Non-pigmented ciliary epithelial cell (primary cell): ENCODE measurements at places on chromosomes 1 and 21.

DNA sequence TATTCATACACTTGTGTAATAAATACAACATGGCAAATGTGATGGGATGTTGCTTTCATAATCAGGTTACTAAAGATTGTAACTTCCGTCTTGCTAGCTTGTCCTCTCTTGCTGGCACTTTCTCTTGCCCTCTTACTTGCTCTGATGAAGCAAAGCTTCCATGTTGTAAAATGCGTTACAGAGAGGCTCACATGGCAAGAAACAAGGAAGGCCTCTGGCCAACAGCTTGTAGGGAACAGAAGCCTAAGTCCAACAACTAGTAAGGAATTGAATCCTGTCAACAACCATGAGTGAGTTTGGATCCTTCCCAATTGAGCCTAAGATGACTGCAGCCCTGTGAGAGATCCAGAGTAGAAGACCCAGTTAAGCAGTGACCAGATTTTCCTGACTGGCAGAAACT, 15.4 kb downstream of the TMED5 start:
- DNase-seq = no peak

- DNase-seq = no peak
Observed at GRCh38 chr1:105087506-105087905, 1337.8 kb downstream of the AMY1C start.

DNA sequence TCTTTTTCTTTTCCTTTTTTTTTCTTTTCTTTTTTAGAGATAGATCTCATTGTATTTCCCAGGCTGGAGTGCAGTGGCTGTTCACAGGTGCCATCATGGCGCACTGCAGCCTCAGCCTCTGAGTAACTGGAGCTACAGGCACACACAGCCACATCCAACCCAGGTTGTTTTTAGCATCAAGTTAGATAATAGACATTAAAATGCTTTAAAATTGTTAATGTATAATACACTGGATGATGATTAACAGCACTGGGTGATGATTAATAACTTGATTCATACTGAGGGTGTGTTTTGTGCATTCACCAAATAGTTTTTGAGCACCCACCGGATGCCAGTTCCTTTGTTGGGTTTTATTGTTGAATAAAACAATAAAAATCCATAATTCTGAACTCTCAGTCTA, 75.2 kb downstream of the BEND5 start:
- DNase-seq = no peak

- no peak for DNase-seq
Observed at GRCh38 chr1:3695326-3696217, 43.3 kb downstream of the TP73 start.

DNA sequence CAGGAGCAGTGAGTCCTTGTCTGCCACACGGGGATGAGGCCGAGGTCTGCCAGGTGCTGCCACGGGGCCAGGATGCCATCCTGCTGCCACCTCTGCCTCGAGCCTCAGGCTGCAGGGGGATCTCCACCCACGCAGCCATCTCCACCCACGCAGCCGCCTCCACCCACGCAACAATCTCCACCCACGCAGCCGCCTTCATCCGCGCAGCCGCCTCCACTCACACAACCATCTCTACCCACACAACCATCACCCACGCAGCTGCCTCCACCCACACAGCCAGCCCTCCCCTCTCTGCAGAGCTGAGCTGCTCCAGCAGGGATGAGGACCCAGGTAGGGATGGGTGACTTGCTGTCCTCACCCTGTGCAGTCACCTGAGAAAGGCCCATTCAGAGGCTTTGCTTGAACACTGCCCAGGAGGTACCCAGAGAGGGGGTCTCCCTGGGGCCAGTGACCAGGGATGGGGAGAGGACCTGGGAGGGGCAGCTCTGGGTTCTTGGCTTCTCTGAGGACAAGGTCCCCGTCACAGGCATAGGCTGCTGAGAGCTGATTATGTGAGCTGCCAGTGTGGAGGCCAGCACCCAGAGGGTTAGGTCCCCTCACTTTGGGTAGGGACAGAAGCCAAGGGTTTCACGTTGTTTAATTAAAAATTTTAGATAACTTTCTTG, 46.6 kb upstream of the TTC34 start:
- no peak for DNase-seq

GRCh38 chr1:17355898-17356297, 16.1 kb upstream of the PADI6 start:
- no peak for DNase-seq

DNA sequence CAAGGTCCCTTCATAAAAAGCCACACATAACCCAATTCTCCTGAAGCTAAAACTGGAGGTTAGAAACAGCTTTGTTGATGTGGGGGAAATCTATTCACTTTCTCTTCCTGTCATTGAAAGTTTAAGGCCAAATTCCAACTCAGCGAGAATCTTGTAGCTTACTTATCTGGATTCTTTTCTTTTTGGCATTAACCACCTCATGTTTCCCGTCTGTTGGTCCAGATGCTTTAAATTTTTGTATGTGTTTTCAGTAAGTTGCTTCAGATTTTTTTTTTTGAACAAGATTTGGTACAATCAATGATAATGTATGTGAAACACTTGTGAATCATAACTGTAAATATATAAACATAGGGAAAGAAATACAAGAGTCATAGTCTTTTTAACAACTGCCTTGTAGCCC, 33.7 kb upstream of the NEK7 start:
- DNase-seq = peak; percentile 65

- no peak for DNase-seq
Observed at GRCh38 chr1:103859721-103860120, 110.0 kb downstream of the AMY1C start.

DNA sequence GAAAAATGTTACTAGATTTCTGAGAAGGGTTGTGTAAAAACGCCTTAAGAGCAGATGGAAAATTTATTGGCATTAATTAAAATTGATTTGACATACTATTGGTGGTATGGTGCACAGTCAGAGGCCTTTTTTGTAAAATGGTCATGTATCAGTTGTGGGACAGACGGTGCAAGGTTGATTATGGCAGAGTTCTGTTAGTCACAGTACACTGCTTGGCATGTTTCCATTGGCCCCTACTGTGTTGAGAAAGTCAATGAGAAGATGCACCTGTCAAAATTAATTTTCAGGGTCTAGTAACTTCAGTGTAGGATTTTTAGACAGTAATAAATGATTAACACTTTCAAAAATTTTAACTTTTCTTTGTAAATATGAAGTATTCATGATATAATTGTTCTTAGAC, 4.4 kb downstream of the B3GALT2 start:
- no peak for DNase-seq

- no peak for DNase-seq
Observed at GRCh38 chr1:204983881-204984280, 59.1 kb upstream of the CNTN2 start.

DNA sequence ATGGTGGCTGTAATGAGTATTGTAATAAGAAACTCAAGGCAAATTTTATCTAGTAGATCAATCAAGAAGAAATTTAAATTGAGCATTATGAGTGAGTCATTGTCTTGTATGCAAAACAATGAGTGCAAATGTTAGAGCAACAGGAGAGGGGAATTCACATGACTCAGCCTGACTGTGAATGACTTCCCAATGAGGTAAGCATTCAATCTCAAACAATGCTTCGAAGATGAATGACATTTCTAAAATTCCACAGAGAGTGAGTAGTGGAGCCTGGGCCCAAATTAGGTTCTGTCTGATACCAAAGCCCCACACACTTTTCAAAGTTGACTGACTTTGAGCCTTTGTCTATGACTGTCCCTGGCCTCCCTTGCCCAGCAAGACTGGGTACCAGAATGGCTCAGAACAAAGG, 738.0 kb downstream of the PTPRU start:
- peak; percentile 83 for DNase-seq

- DNase-seq = peak; percentile 14
Observed at GRCh38 chr1:198623752-198624647, 14.8 kb upstream of the PTPRC start.

DNA sequence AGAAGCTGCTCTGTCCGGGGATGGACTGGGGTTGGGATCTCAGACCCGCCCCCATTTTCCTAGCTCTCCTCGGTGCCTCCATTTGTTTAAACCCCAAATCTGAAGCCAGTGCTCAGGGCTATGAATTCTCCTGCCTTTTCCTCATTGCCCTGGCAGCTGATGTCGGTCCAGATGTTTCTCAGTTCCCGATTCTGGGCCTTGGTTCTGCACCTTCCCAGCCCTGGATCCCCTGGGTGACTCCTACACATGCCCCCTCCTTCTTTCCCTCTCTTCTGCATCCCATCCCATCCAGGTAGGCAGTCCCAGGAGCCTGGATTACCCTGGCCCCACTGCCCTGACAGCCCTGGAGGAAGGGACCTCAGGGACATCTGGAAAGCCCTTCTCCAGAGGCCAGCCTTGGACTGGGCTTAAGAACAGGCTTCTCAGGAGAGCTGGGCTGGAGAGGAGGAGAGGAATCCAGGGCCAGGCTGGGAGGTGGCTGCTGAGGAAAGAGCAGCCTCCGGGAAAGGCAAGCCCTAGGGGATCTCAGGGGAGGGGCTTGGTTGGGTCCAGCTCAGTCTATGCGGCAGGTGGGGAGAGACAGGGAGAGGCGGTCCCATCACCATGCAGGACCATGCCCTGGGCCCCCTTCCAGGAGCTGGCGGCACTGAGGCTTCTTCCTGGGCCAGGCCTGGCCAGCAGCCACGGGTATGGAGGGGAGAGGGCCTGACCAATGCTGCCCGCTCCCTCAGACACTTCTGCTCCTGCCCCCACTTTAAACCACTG, 6.8 kb upstream of the EPS8L3 start:
- DNase-seq = no peak

DNA sequence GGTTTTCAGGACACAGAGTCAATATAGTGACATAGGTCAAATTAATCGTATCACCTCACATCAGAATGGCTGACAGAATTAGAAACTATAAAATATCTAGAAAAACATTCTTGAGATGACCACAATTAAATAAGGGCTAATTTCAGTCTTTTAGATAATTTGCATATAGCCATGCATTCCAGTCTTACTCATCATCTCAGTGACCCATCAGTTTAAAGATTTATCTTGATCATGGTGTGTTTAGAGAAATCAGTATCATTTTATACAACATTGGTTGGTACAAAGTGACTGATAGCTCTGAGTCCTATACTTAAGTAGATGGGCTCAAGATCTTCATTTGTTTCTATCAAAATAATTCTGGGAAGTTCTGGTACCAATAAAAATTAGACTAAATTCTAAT, 262.3 kb upstream of the SNX7 start:
- DNase-seq = no peak

DNA sequence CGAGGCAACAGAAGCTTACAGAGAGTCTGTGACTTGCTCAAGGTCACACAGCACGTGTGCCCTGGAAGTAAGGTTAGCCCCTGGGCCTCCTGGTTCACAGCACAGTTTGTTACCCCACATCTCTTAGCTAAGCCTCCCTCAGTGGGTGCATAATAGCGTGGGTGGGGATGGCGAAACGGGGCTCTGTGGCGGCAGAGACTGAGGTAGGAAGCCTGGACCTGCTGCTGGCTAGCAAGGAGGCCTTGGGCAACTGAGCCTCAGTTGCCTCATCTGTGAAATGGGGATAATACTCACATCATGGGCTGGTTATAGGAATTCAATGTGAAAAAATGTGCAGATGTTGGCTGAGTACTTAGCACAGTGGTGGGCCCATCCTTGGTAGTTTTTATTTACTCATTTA, 596 bp downstream of the PADI4 start:
- no peak for DNase-seq

GRCh38 chr1:231233735-231234417, 7.1 kb upstream of the GNPAT start:
- no peak for DNase-seq

DNA sequence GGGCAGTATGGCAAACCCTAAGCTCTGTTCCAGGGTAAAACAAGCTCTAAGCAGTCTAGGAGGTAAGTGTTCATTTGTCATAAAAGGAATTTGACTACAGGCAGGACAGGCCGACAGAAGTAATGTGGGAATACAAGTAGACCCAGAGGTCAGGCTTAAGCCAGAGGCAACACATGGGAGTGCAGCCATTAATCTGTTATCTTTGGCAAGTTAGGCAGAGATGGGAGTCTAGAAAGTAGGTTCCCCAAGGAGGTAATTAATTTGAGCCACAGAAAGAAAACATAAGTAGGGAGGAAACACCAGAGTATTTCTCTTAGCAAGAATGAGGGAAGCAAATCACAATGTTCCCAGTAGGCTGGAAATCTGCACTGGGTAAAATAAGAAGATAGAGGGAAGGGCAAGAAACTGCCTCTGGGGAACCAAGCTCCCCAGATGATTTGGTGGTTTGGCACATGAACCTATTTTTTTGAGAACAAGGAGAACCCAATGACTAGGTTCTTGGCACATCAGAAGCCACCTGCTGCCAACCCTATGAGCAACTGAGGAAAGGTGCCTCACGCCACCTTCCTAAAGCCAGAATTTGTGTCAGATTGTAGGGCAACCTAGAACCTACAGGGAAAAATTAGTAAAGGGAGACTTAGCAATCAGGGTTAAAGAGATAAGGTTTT, 636.4 kb upstream of the PLXNA2 start:
- no peak for DNase-seq

GRCh38 chr1:60034999-60035398, 38.6 kb downstream of the C1orf87 start:
- DNase-seq = no peak

GRCh38 chr1:222657899-222658298, 40.0 kb downstream of the MIA3 start:
- no peak for DNase-seq

GRCh38 chr1:17525996-17526686, 13.4 kb upstream of the ARHGEF10L start:
- no peak for DNase-seq

DNA sequence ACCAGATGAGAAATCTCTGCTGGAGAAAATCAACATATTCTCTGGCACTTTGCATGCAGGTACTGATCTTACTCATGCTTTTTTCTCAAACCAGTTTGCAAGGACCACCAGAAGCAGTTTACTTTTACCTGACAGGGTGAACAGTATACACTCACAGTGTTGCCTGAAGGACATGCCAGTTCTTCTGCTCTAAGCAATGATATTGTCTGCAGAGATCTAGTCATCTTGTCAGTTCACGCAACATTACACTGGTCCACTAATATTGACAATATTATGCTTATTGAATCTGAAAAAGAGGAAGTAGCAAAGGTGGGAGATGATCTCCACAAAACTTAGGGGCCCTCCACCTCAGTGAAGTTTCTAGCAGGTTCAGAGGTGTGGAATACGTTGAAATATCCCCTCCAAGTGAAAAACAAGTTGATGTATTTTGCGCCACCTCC, 3.8 kb upstream of the S100B start:
- no peak for DNase-seq

GRCh38 chr1:187836557-187836956, 1007.8 kb downstream of the PLA2G4A start:
- DNase-seq = no peak

GRCh38 chr1:222523852-222524251, 24.1 kb downstream of the HHIPL2 start:
- no peak for DNase-seq
